IgD-negative memory B cell (primary cell): ENCODE measurements at places on chromosomes 2 and 18. TPM values are rescaled to one million over a fixed set of nuclear protein-coding genes. Genes with fewer than 3 reads are reported as not detected.

SIX3 gene
- not detected for polyA plus RNA-seq

SGPP2 gene
- polyA plus RNA-seq = 3.1 TPM

TMEFF2 gene
- not detected for polyA plus RNA-seq

XIRP2 gene
- not detected for polyA plus RNA-seq

SETBP1 gene
- polyA plus RNA-seq = 16.8 TPM

LIPG gene
- polyA plus RNA-seq = not detected

ABCG8 gene
- not detected for polyA plus RNA-seq

SERPINB10 gene
- polyA plus RNA-seq = not detected

IL1A gene
- polyA plus RNA-seq = not detected

DSEL gene
- not detected for polyA plus RNA-seq

NEU4 gene
- not detected for polyA plus RNA-seq

ASXL3 gene
- not detected for polyA plus RNA-seq

CELF4 gene
- 0.21 TPM for polyA plus RNA-seq

BARD1 gene
- polyA plus RNA-seq = 12.6 TPM

EFEMP1 gene
- not detected for polyA plus RNA-seq

RGPD3 gene
- 0.06 TPM for polyA plus RNA-seq

ERFE gene
- polyA plus RNA-seq = not detected

MARCO gene
- polyA plus RNA-seq = not detected

SP140 gene
- 130 TPM for polyA plus RNA-seq

BMP10 gene
- polyA plus RNA-seq = not detected

CAPN14 gene
- polyA plus RNA-seq = 2.9 TPM

CYS1 gene
- not detected for polyA plus RNA-seq

ALK gene
- polyA plus RNA-seq = not detected

UGT1A4 gene
- polyA plus RNA-seq = not detected

RAD51AP2 gene
- polyA plus RNA-seq = not detected

CCL20 gene
- polyA plus RNA-seq = not detected

CHRND gene
- not detected for polyA plus RNA-seq

OST4 gene
- polyA plus RNA-seq = 723 TPM

CDH7 gene
- polyA plus RNA-seq = not detected

SLC14A1 gene
- 3.5 TPM for polyA plus RNA-seq

CGREF1 gene
- not detected for polyA plus RNA-seq

TDRD15 gene
- polyA plus RNA-seq = 0.34 TPM

GALNT14 gene
- polyA plus RNA-seq = 0.68 TPM

AKAIN1 gene
- not detected for polyA plus RNA-seq

TCF4 gene
- polyA plus RNA-seq = 256 TPM

KIF1A gene
- polyA plus RNA-seq = not detected

CRYBA2 gene
- not detected for polyA plus RNA-seq

AGXT gene
- polyA plus RNA-seq = not detected
